Activated CD4-positive, CD25-positive, alpha-beta regulatory T cell treated with anti-CD3 and anti-CD28 coated beads, Interleukin-2, amount 50 U/mL, for 24 hours (primary cell): ENCODE measurements at places on chromosomes 13 and 19.
A peak's percentile ranks its signal among the peaks of the same experiment; 100 is the strongest.

DNA sequence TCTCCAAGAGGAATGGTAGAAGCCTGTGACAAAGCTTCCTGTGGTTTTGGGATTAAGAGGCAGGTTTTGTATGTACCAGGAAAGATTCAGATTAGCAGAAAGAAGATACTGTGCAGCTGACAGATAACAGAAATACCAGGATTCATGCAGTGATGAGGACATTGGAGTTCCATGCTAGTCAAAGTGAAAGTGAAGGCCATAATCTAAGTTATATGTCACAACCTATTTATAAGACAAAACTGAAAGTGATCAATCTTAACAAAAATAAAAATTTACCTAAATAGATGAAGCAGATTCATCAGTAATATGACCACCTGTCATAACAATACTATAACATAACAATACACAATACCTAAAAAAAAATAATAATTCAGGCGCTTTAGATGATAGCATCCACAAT, 1305.2 kb upstream of the PCDH9 start:
- ATAC-seq, result no peak

DNA sequence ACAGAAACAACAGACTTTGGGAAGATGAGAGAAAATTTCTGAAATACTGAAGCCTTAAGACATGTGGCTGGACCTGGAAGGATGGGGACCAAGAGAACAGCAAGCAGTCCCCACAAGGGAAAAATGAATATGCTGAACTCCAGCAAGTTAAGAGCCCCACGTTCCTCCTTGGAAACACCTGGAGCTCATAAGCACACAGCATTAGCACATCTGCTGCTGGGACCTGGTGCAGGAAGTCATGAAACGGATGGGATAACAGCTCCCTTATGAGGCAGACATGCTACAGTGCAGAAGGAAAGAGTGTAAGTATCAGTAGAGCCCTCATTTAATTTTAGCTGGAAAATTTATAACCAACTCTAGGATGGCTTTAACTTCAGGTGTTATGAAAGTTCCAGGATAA, 67.3 kb downstream of the SLC15A1 start:
- ATAC-seq, result no peak

GRCh38 chr19:49119411-49120324, at the start of gene PPFIA3:
Gene PPFIA3 (plus strand): TSS chr19:49119544. CDS start chr19:49127874, 8,330 bp downstream.
- no peak for ATAC-seq

DNA sequence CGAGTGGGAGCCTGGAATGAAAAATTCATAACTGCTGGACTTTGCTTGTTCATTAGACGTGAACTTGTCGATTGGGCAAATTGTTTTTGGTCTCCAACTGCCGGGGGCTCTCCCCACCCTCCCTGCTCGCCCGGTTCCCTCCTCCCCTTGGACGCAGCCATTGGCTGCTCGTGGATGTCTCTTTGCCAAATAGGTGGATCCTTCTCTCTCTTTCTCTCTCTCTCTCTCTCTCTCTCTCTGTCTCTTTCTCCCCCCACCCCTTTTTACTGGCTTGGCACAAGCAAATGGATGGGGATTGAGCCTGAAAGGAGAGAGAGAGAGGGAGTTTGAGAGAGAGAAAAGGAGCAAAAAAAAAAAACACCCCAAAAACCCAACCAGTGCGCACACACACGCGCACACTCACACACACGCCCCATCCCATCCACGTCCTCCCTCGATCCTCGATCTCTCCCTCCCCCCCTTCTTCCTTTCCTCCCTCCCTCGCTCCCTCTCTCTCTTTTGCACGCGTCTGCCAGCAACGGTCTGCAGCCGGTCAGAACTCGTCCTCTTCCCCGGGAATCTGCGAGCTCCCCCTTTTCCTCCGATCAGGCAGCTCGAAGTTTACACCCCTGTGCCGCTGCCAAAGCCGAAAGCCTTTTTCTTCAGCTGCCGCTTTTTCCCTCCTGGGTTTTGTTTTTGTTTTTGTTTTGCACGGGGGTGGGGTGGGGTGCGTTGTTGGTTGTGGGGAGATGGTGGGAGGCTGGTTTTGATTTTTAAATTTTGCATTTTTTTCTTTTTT, 27.8 kb downstream of the NFIX start:
- no peak for ATAC-seq

DNA sequence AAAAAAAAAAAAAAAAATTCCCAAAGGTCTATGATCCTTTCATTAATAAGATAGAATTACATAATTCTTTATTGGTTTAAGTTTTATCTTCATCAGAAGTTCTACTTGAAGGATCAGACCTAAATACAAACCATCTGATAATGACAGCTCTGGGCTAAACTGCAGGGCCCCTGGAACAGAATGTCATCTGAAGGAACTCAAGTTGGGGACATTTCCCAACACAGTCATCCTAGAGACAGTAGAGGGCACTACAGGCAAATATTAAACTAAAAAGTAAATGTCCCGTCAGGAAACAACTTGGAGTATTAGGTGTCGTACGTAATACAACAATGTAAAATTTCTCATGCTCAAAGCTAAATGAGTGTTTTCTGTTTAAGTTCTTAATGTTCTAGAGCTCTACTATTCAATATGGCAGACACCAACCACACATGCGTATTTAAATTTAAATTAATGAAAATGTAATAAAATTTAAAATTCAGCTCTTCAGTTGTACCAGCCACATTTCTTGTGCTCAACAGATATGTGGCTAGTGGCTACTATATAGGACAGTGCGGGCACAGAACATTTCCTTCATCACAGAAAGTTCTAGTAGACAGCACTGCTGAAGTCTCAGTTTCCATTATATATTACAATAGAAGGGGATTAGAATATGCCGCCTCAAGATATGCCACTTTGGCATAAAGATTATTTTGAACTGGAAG, 21.8 kb upstream of the NAXD start:
- peak; percentile 78 for ATAC-seq

DNA sequence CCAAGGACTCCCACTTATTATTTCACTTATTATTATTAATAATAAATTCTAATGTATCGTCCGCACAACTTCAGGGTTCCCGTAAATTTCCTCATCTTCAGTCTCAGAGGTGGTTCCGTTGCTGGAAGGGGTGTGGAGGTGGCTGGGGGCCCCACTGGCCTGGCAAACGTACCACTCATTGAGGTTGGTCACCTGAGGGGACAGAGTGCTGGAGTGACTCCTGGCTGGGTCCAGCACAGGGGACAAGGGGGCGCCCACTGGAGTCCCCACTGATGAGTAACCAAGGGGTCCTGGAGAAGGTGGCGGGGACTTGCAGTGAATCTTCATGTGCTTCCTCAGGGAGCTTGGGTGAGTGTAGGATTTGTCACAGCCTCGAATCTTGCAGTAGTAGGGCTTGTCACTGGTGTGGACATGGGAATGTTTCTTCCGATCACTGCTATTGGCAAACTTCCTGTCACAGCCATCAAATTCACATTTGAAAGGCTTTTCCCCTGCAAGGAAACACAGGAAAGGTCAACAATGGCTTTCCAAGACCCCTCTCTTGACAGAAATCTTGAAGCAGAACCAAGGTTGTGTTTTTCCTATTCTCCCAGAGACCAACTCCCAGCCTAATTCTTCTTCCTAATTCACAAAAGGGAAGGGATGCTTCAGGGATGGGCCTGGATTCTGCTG, 6.1 kb downstream of the ZIC5 start:
- no peak for ATAC-seq

DNA sequence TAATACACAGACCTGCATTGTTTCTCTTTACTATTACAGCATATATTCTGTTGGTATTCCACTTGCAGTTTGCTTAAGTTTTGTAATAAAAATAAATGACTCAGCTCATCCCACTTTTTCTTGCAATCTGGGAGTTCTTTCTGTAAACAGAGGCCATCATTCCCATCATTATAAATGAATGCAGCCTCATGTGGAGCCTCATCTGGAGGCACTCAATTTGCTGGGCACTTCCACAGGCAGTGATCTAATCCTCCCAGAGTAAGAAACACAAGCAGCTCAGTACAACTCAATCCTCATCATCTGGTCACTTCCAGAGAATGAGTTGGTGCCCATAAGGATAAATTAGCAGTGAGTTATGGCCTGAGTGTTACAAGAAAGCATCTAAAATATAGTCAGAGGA, 2801.9 kb downstream of the PCDH9 start:
- no peak for ATAC-seq

GRCh38 chr13:45063261-45063860, 56.9 kb upstream of the GTF2F2 start:
- ATAC-seq, result no peak

- ATAC-seq, result no peak
Observed at GRCh38 chr13:93559718-93560117, 333.1 kb downstream of the GPC6 start.

- no peak for ATAC-seq
Observed at GRCh38 chr13:59343993-59344822, 819.5 kb downstream of the DIAPH3 start.

- ATAC-seq, result no peak
Observed at GRCh38 chr13:114100446-114101357, 31.7 kb downstream of the RASA3 start.

DNA sequence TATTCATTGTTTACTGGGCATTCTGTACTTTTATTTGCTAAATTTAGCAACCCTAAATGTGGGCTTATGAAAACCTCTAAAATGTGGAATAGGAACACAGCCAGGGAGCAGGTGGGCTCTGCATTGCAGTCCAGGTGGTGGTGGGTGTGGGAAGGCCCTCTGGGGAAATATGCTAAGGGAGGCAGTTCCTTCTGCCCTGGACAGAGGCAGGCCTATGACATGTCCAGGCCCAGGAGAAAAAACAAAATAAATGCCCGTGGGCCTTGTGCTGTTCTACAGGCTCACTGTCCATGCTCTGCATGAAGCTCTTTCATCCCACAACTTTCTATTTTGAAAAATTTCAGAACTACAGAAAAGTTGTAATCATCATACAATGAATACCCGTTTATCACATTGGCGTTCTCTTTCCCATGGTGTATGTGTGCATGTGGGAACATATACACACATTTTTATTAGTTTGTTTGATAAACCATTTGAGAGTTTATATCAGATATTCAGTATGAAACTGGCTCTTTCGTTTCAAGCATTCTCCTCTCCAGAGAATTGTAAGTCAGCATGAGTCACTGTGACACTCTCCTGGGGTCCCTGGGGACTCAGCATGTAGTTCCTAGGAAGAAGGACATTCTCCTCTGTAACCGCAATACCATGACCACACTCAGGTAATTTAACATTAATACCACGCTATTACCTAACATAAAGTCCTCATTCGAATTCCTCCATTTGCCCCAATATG, 505.3 kb downstream of the COG6 start:
- ATAC-seq, result no peak

- ATAC-seq, result no peak
Observed at GRCh38 chr19:50559636-50560035, 8.6 kb downstream of the LRRC4B start.

DNA sequence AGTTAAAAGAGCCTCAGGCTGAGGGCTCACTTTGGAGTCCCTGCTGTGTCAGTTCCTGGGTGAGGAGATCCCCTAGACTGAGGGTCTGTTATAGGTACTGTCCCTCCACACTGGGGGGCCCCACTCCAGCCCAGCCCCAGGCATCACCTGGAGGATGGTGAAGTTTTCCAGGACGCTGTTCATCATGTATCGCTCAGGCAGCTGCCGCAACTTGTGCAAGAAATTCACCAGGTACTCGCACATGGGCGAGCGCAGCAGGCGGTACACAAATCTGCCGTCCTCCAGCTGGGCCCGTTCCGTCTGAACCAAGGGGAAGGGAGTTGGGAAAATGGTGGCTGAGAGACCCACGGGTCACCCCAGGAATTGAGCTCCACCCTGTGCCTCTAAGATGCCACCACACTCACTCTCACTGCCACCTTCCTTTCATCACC, 7.1 kb downstream of the CD37 start:
- ATAC-seq, result no peak

DNA sequence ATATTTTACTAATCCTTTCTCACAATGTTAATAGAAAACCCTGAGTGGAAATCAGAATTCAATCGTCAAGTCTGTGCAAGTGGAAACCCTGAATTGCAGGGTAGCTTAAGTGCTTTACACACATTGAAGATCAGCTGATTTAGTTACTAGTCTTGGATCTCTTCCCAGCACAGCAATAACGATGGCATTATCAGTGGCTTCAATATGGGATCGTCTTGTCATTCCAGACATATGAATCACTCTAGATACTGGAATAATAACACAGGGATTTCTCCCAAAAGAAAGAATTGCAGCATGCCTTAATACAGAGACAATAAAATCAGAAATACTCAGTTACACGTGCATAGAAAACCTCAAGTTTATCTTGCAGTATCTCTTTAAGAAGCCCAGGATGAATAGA, 12.6 kb upstream of the METTL21C start:
- no peak for ATAC-seq

DNA sequence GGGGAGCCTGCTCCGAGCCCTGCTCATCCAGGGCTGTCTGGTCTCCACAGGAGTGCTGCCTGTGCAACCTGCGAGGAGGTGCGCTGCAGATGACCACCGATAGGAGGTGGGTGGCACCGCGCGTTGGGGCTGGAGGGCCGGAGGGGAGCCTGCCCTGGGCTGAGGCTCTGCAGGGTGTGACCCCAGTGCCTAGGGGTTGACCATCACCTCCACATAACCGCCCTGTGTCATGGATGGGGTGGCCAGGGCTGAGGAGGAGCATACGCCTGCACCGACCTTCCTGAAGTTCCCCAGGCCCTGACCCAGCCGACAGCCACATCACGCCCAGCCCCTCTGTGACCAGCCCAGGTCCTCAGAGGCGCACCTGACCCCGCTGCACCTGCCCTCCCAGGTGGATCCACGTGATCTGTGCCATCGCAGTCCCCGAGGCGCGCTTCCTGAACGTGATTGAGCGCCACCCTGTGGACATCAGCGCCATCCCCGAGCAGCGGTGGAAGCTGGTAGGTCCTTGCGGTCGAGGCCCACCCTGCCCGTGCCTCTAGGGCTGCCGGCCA, 168.7 kb downstream of the KDM4B start:
- ATAC-seq, result no peak

GRCh38 chr13:108069521-108070210, 145.7 kb downstream of the LIG4 start:
- ATAC-seq, result no peak

GRCh38 chr13:47087841-47088240, 191.0 kb upstream of the HTR2A start:
- ATAC-seq, result no peak

DNA sequence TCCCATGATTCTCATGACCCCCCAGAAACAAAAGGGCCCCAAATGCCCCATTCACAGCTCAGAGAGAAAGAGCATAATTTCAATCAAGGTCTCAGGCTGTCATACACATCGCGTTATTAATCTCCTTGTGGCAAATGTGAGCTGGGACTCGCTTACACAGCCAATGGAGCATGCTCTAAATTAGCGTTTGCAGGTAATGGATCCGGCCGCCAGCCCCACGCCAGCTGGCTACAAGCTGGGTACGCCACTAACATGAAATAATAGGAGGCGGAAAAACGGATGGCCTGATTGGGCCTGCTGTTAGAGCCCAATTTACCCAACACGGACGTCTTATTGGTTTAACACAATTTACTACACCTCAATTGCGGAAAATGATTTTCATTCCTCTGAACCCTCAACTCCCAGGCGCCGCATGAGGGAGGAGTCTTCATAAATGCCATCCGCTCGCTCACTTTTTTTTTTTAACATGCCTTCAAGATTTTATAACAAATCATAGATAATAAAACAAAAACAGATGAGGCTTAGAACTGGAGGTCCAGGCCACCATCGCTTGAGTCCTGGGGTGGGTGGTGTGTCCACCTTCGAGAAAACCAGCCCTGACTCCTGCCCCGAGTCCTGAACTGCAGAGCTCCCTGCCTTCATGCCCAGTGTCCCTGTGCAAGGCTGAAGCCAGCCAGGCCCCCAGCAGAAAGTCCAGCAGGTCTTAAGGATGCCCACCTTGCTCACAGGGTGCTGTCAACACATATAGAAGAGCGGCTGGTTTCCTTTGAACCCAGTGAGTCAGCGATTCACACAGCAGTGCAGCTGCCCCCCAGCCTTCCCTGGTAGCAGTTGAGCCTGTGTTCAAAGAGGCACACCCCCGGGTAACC, 62.1 kb downstream of the PEPD start:
- no peak for ATAC-seq

- ATAC-seq, result no peak
Observed at GRCh38 chr13:38376546-38376945, 26.9 kb downstream of the UFM1 start.
